Endodermal cell (in vitro differentiated cells): ENCODE measurements at places on chromosomes 3 and 15. TPM values are rescaled to one million over a fixed set of nuclear protein-coding genes. Genes with fewer than 3 reads are reported as not detected.

The PLSCR5 gene
- total RNA-seq, result not detected in 2 replicates

The CD86 gene
- total RNA-seq, result not detected in 2 replicates

The C2CD4A gene
- not detected in 3 replicates for total RNA-seq

The NRG4 gene
- total RNA-seq, result 0.95 and 1.3 TPM in 2 replicates

The PP2D1 gene
- not detected in 3 replicates for total RNA-seq

The CIDEC gene
- total RNA-seq, result not detected in 3 replicates

The PIK3R4 gene
- 36.4 and 41.2 TPM in 2 replicates for total RNA-seq

The DLL4 gene
- 0.34 to 4.8 TPM (median 0.64 TPM) in 3 replicates for total RNA-seq

The PDCD7 gene
- 23.4 to 36.0 TPM (median 33.1 TPM) in 3 replicates for total RNA-seq

The FAM174B gene
- 105 and 122 TPM in 2 replicates for total RNA-seq

The TMEM39A gene
- 81.8 to 89.4 TPM (median 83.8 TPM) in 3 replicates for total RNA-seq

The FLNB gene
- 188 and 212 TPM in 2 replicates for total RNA-seq
